ENCODE measurements at places on chromosomes 7 and 10. TPM values are rescaled to one million over a fixed set of nuclear protein-coding genes. Genes with fewer than 3 reads are reported as not detected.

The ADAMTS14 gene
- total RNA-seq = 0.05 TPM

The TMEM178B gene
- total RNA-seq = 0.34 TPM

The RBM33 gene
- 23.1 TPM for total RNA-seq

The GJD4 gene
- total RNA-seq = not detected

The IQUB gene
- total RNA-seq = 0.34 TPM

The PRKG1 gene
- 4.1 TPM for total RNA-seq

The SUGCT gene
- total RNA-seq = 1.0 TPM

The TIAL1 gene
- total RNA-seq = 38.3 TPM

The VIPR2 gene
- not detected for total RNA-seq

- peak; percentile 30 for DNase-seq
Observed at GRCh38 chr7:134422008-134422407, 36.9 kb downstream of the AKR1B1 start.

GRCh38 chr7:38189231-38189938 lies 11.3 kb downstream of the STARD3NL start:
- DNase-seq = no peak

DNA sequence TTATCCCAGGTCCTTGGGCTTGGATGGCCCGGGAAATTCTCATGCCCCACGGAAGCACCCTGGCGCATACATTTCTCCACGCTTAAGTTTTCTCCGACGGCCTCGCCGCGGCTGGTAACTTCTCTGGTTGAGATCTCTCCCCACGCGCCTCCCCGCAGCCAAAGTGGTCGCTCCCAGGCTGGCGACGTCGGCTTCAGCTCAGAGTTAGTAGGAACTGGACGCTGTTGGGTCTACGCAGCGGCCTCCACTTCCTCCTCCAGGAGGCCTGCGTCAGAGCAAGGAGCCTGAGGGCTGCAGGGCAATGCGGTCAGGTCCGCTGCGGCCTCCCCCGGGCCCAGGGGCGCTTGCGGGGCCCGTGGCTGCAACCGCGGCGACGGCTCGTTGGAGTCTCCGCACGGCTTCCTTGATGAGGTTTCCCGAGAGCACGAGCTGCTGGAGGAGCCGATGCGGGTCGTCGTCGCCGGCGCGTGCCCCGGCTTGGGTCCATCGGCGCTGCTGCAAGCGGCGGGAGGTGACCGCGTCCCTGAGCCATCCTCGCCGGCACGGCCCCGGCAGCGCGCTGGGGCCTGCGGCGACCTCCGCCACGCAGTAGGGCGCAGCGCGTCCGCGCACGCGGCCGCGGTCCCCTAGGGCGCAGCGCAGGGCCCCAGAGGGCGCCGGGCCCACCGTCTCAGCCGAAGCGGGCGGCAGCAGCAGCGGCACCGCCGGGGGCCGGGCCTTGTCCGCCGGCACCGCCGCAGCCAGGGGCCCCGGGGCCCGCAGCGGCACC lies 744 bp downstream of the FRAT2 start:
- DNase-seq = peak; percentile 70

GRCh38 chr7:128104108-128104742 lies 73.0 kb upstream of the LRRC4 start:
- DNase-seq = peak; percentile 26

DNA sequence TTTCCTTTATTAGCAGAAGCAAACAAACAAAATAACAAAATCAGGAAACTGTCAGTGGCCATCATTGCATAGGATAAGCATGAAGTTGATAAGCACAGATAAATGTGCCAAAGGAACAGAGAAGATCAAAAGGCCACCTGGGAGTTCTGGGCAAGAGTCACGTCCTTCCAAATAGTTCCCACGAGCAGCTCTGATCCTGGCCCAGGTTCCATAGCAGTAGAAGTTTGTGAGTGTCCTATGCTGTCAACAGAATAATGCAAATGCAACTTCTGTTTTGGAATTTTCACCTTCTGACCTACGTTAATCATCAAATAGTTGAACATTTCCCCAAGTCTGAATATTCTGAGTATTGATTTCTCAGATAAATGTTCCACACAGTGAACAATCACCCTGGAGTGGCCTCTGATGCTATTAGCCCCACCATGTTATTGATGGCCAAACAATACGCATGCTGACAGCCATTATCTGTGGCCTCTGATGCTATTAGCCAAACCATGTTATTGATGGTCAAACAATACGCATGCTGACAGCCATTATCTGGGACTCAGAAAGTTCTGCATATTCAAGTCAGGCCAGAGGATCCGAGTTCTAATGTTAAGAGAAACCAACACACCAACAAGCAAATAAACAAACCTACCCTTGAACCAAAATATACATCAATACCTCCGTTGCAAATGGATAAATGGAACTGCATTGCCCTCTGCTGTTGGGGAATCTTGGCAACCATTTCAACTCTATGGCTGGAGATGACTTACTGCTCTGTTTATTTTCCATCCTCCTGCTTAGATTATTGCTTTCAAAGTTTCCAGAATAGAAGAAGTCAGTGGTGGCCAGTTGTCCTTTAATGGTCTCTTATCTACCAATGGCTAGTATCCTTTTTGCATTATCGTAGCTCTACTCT lies 63.3 kb downstream of the MRC1 start:
- DNase-seq = peak; percentile 78

GRCh38 chr10:78187371-78187770 lies 153.7 kb downstream of the RPS24 start:
- no peak for DNase-seq

GRCh38 chr10:104232613-104233102 lies 494 bp upstream of the CFAP43 start:
- no peak for DNase-seq

DNA sequence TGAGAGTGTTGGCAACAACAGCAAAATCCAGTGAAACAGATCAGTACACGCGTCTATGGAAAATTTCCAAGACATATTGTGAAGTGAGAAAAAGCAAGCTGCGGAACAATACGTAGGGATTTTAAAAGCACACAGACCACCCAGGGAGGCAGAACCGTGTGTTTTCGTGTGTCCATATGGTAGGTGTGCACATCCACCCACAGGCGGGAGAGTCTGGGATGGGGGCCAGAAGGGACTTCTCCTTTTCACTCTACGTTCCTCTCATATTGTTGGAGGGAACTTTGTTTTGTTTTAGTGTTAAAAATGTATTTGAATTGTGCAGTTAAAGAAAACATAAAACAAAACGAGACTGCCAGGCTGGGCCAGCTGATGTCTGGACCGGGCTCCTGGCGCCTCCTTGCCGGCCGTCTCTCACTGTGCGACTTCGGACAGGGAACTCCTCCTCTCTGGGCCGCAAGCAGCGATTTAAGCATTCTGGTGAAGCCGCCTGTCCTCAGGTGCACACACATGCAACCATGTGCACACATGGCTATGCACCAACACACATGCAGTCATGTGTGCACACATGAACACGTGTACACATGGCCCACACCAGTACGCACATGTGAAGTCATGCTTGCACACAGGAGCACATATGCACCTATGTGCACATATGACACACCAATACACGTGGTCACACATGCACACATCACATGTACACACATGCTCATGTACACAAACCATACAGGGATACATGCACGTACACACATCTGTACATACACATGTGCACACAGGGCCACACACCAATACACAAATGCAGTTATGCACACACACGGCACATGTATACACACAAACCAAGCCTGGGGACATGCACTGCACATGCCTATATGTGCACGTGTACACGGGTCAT lies 141.1 kb downstream of the ELFN1 start:
- DNase-seq = no peak

- peak; percentile 67 for DNase-seq
Observed at GRCh38 chr10:48981310-48981907, 41.8 kb upstream of the LRRC18 start.

- DNase-seq = no peak
Observed at GRCh38 chr10:7601023-7601656, 65.6 kb downstream of the ITIH5 start.

DNA sequence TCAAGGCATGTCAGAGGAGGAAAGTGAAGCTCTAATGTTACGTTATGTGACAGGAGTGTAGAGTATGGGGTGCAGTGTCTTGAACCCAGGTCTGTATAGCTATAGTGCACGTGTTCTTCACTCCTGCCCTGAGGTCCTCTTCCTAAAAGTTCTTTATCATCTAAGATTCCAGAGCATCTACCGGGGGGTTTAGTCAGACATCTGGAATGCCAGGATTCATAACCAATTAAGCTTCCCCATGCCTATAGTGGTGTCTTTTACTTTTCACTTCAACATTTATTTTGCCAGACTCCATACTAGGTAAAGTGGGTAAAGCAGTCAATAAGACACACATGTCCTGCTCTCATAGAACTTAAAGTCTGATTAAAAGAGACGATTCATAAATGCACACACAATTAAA lies 22.4 kb downstream of the PPP1R3C start:
- no peak for DNase-seq

- DNase-seq = no peak
Observed at GRCh38 chr10:6386346-6386745, 183.6 kb downstream of the PFKFB3 start.
